Astrocyte (in vitro differentiated cells and primary cell): ENCODE measurements at places on chromosomes 6 and 20.
A peak's percentile ranks its signal among the peaks of the same experiment; 100 is the strongest.

- DNase-seq, result no peak
- no peak overlapping the region for H3K4me3 ChIP-seq
- no peaks in the 10 kb centered on the region for H3K4me1 ChIP-seq
- no peak overlapping the region for H3K27ac ChIP-seq
- peaks cover 31% of the 10 kb centered on the region for H3K27me3 ChIP-seq
These were observed 4.5 kb upstream of the EBF4 start for GRCh38 chr20:2688041-2688591.

DNA sequence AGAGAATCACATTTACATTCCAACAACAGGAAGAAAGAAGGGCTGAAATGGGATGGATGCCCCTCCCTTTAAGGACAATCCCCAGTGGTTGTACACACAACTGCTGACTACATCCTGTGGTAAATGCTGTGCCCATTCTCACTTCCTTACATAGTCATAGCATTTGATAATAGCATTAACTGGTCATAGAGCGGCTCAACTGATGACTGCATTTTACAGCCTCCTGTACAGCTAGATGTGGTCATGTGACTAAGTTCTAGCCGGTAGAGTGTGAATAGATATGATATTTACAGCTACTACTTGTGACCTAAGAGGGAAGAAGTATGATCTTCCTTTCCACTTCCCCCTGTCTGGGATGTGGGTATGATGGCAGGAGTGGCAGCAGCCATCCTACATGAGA, 24.7 kb downstream of the KCNK17 start:
- no peak overlapping the region for H3K27ac ChIP-seq
- H3K4me3 ChIP-seq, result no peak overlapping the region
- no peak for DNase-seq
- H3K36me3 ChIP-seq, result no peaks in the 10 kb centered on the region

DNA sequence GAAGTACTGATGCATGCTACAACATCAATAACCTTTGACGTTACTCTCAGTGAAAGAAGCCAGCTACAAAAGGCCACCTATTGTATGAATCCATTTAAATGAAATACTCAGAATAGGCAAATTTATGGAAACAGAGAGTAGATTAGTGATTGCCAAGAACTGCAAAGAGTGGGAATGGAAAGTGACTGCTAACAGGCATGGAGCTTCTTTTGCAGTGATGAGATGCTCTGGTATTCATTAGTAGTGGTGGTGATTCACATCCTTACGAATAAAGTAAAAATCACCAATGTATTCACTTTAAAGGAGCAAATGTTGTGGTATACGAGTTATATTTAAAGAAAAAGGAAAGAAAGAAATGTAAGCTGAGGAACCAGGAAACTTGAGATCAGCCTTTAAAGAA, 126.8 kb upstream of the SAMD5 start:
- H3K4me1 ChIP-seq, result no peaks in the 10 kb centered on the region
- DNase-seq, result peak; percentile 64
- H3K36me3 ChIP-seq, result peaks cover 12% of the 10 kb centered on the region

GRCh38 chr20:4160761-4161305, 145.5 kb upstream of the RNF24 start:
- no peaks in the 10 kb centered on the region for H3K27me3 ChIP-seq
- no peak overlapping the region for H3K27ac ChIP-seq
- peak; percentile 54 for DNase-seq

DNA sequence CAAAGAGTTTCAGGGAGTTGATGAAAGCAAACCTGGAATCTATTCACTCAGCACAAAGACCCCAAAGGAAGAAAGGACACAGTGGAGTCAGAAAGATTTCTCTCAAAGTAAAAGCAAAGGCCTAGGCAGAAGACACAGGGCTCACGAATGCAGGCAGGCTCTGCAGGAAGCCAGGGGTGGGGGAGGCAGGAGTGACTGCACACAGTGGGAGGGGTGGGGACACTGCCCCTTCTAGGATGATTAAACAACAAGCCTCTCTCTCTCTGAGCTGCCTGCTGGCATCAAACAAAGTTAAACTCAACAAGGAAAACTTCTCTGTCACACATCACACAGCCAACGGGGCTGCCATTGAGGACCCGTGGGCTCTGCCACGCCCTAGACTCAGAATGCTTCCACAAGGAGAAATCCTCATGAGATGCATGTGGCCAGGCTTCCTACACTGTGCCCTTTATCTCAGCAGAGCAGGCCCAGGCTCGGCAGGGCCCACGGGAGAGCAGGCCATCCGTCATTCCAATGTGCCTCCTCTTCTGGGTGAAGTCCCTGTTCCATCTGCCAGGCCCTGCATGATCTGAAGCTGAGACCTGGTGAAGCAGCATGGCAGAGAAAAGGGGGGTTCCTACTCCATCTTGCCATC, 70.1 kb downstream of the RAMACL start:
- no peaks in the 10 kb centered on the region for H3K27me3 ChIP-seq
- DNase-seq, result no peak
- H3K36me3 ChIP-seq, result no peaks in the 10 kb centered on the region
- no peak overlapping the region for H3K27ac ChIP-seq
- no peak overlapping the region for H3K4me3 ChIP-seq

GRCh38 chr6:20620043-20620442, 85.8 kb downstream of the CDKAL1 start:
- no peak for DNase-seq
- H3K27me3 ChIP-seq, result no peaks in the 10 kb centered on the region
- no peaks in the 10 kb centered on the region for H3K36me3 ChIP-seq
- no peak overlapping the region for H3K4me3 ChIP-seq
- no peak overlapping the region for H3K27ac ChIP-seq
- H3K4me1 ChIP-seq, result no peaks in the 10 kb centered on the region

DNA sequence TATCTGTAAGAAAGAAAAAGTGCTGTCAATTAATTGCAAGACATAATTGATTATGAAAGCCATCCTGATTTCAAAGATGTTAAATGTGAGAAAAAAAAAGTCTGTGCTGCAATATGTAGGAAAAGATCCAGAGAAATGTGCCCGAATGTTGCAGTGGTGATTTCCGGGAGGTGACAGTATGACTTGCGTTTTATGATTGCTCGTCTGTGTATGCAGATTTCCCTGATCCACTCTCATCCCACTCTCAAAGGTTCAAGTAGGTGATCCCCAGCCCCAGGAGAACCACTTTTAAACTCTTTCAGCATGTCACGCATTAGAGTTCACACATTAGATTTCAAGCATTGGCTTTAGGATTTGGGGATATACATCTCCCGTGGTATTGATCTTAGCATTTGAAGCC, 57.8 kb downstream of the TPD52L1 start:
- no peak for DNase-seq
- no peak overlapping the region for H3K27ac ChIP-seq
- no peaks in the 10 kb centered on the region for H3K27me3 ChIP-seq
- H3K4me1 ChIP-seq, result peaks cover 3% of the 10 kb centered on the region

DNA sequence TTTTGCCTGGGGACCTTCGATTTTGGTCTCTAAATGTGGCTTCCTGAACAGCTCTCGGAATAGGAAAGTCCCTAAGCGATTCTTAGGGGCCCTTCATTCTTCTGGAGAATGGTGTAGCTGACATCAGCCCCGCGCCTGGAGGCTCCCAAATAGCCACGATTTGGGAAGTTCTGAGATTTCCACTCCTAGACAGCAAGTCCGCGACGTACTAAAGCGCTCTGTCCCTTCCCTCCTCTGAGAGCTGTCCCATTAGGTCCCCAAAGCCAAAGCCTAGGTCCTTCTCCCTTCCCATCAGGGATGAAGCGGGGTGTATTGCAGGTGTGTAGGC, 756 bp downstream of the MOXD1 start:
- no peaks in the 10 kb centered on the region for H3K27me3 ChIP-seq
- H3K27ac ChIP-seq, result no peak overlapping the region
- H3K4me3 ChIP-seq, result peak overlapping the region; percentile 74
- no peaks in the 10 kb centered on the region for H3K36me3 ChIP-seq
- DNase-seq, result no peak
- H3K4me1 ChIP-seq, result peaks cover 28% of the 10 kb centered on the region

DNA sequence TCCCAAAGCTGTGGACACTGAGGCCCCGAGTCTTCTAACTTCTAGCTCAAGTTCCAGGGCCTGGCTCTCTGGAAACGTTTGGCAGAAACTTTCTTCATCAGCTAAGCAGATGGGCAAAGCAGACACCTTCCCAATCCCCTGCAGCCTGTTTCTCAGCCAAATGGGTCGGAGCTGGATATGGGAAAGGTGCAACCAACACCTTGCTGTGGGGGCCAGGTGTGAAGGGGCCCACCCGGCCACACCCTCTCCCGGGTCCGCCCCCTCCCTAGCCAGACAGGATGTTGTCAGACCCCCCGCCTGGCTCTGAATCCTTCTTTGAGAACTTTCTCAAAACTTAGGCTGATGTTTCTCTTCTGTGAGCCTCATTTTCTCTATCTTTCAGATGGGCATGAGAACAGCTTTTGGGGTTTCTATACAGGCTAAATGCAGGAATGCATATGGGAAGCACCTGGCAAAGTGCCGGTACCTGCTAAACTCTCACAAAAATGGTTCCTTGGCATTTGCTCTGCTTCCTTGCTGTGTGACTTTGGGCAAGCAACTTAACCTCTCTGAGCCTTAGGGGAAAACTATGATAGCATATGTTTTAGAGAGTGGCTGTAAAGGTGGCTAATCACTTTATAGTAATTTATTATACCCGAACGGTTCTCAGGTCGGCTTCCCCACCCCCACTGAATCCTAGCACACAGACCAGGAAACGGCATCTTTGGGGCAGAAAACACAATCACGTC, 1.8 kb downstream of the SNAI1 start:
- no peak overlapping the region for H3K27ac ChIP-seq
- H3K4me3 ChIP-seq, result peak overlapping the region; percentile 86
- H3K4me1 ChIP-seq, result peaks cover 60% of the 10 kb centered on the region
- peaks cover 6% of the 10 kb centered on the region for H3K27me3 ChIP-seq
- DNase-seq, result no peak

DNA sequence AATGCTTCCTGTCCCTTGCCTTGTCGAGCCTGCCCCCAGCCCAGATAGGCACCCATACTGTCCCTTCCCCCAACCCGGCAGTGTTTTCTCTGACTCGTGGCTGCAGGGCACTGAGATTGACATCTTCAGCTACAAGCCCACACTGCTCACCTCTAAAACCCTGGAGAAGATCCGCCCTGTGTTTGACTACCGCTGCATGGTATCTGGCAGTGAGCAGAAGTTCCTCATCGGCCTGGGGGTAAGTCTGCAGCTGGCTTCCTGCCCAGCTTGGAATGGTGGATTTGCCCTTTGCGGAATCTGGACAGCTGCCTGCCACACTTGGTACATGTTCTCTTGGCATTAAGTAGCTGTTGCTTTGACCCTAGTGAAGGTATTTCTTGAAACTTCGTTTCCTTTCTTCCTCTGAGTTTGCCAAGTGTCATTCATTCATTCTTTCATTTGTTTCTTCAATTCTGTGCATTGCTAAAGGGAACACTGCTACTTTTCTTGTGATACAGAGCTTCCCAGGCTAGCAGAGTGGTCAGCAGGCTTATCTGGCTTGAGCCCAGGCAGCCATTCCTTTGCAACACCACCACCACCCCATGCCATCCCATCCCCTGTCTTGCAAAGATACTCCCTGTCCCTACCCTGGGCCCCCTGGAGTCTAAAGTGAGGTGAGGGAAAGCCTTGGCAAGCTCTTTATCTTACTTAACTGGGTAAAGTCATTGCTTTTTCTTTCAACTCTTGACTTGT, 26.2 kb downstream of the CCDC167 start:
- no peak overlapping the region for H3K4me3 ChIP-seq
- DNase-seq, result peak; percentile 32
- peaks cover 14% of the 10 kb centered on the region for H3K36me3 ChIP-seq
- no peaks in the 10 kb centered on the region for H3K4me1 ChIP-seq

GRCh38 chr20:57748601-57749130, 38.9 kb upstream of the PMEPA1 start:
- peak; percentile 80 for DNase-seq
- peak overlapping the region; percentile 52 for H3K4me3 ChIP-seq
- no peaks in the 10 kb centered on the region for H3K36me3 ChIP-seq
- peaks cover 4% of the 10 kb centered on the region for H3K27me3 ChIP-seq
- peaks cover 20% of the 10 kb centered on the region for H3K4me1 ChIP-seq
- H3K27ac ChIP-seq, result peak overlapping the region; percentile 32

DNA sequence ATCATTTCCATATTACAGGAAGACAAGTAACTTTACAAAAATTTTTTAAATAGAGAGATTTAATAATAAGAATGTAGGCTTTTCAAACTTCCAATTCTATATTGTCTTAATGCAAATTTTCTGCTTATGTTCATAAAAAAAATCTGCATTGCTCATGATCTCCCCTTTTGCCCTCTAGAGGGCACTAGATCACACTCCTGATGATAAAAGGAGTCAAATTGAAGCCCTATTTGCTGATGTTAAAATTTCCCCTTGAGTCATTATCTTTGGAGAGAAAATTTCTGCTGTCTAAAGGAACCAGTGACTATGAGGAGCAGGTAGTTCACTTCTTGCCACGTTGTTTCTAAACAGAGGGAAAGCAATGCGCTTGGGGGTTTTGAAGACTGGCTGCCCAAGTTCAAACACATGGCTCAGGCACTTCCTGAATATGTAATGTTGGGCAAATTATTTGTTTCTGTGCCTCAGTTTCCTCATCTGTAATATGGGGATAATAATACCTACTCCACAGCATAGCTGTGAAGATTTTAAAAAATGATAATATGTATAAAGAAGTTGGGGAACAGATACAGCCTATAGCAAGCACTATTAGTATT, 874.2 kb downstream of the TFAP2A start:
- H3K4me1 ChIP-seq, result peaks cover 11% of the 10 kb centered on the region
- DNase-seq, result peak; percentile 30
- H3K27ac ChIP-seq, result no peak overlapping the region
- H3K27me3 ChIP-seq, result no peaks in the 10 kb centered on the region

- no peaks in the 10 kb centered on the region for H3K36me3 ChIP-seq
- peak overlapping the region; percentile 31 for H3K4me3 ChIP-seq
- DNase-seq, result peak; percentile 30
- peaks cover 30% of the 10 kb centered on the region for H3K4me1 ChIP-seq
These were observed 31.4 kb downstream of the PTPN1 start for GRCh38 chr20:50541606-50542041.

- DNase-seq, result no peak
- H3K27ac ChIP-seq, result no peak overlapping the region
- H3K27me3 ChIP-seq, result no peaks in the 10 kb centered on the region
- H3K36me3 ChIP-seq, result peaks cover 34% of the 10 kb centered on the region
- H3K4me1 ChIP-seq, result no peaks in the 10 kb centered on the region
- no peak overlapping the region for H3K4me3 ChIP-seq
These were observed 23.3 kb downstream of the HSF2 start for GRCh38 chr6:122422614-122423267.

DNA sequence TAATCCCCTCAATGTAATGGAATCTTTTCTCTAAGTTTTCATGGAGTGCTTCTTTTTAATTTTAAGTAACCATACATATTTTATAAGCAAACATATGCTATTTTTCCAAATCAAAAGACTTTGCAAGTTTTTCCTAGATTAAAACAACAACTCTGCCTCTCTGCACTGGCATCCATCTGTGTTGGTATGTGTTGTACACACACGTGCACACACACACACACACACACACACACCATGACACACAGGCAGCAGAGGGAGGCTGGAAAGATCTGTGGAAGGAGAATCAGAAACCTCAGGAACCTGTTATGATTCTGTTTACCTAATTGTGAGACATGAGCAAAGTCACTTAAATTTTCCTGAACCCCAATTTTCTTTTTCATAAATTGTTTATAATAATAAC, 295.0 kb upstream of the PRDM1 start:
- H3K27me3 ChIP-seq, result no peaks in the 10 kb centered on the region
- no peaks in the 10 kb centered on the region for H3K36me3 ChIP-seq
- H3K4me3 ChIP-seq, result no peak overlapping the region
- no peak for DNase-seq
- no peak overlapping the region for H3K27ac ChIP-seq
- no peaks in the 10 kb centered on the region for H3K4me1 ChIP-seq

- no peaks in the 10 kb centered on the region for H3K4me1 ChIP-seq
- no peak overlapping the region for H3K4me3 ChIP-seq
- no peaks in the 10 kb centered on the region for H3K27me3 ChIP-seq
These were observed 146.6 kb upstream of the BMP5 start for GRCh38 chr6:56021943-56022342.

GRCh38 chr6:30311671-30312070, 15.1 kb upstream of the TRIM39 start:
- peaks cover 22% of the 10 kb centered on the region for H3K36me3 ChIP-seq
- DNase-seq, result no peak
